H7 (cell line): ENCODE measurements at places on chromosomes 2 and 18.

- no peak for DNase-seq
Measured at GRCh38 chr2:233850745-233851144, 3.6 kb downstream of the HJURP start.

DNA sequence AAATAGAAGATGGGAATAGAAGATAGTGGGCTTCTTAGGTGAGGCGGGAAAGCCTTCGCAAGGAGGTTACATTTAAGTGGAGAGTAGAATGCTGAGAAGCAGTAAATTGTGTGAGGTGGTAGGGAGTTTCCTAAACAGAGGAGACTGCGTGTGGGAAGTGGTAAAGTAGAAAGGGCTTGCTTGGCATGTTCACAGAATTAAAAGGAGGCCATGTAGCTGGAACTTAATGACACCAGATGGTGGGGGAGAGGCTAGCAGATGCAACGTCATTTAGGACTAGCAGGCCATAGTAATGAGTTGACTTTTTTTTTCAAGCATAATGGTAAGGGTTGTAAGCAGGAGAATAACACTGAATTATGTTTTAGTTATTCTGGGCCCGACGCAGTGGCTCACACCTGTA lies 13.0 kb upstream of the RTN4 start:
- no peak for DNase-seq

DNA sequence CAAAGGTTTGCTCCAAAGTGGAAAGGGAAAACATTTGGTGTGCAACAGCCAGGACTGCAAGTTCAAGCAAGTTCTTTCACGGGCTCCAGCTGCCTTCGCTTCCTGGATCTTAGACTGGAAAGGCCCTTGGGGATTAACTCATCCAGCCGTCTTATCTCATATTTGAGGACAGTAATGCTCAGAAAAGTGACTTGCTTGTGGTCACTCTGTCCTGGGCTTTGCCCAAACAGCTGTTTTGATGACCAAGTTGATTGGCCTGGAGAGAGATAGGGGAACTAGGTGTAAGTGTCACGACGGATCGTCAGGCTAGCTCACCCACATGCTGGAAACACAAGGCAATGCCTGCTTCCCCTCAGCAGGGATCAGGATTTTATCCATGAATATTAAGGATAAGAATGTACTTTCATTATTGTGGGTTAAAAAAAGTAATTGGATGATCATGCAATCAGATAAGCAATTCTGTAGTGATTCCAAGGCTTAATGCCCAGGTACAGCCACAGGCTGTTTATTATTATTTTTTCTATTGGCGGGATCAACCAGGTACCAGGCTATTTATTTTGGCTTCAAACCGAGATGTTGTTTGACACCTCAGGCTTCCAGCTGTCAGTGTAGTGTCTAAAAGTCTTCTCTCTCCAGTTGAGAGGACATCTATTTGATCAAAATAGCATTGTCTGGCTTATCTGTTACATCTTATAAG lies 162.5 kb upstream of the EPAS1 start:
- no peak for DNase-seq

DNA sequence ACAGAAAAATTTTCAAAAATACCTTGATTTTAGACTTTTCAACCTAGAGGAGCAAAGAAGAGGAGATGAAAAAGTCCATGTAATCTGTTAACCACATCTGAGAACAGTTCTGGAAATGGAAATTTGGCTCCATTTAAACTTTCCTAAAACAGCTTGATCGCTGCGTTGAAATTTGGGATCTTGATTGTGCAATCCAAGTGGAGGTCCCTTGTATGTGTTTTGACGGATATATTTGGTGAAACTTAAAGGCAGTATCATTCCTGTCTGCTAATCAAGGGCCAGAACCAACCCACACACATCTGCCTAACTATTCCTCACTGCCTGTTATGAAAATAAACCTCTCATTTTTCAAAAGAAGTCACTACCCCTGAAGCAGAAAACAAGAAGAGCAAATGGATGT lies 46.6 kb downstream of the SPATS2L start:
- no peak for DNase-seq
